ENCODE measurements at places on chromosomes 4 and X.
A peak's percentile ranks its signal among the peaks of the same experiment; 100 is the strongest.

GRCh38 chr4:83392562-83392961, 57.9 kb upstream of the HPSE start:
- no peak for DNase-seq

DNA sequence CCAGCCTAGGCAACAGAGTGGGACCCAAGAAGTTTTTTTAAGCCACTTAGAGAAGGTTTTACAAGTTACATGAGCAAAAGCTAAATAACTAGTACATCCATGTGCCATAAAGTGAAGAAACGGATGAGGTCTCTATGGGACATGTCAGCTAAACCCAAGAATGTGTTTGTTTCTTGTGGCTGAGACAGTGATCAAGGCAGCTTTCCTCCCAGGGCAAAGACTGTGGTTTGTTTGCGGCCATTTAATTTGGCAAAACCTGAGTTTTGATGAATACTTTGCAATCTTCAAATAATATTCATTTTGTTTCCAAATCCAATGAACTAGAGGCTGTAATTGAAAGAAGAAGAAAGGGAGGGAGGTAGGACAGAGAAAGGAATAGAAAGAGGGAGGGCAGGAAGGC, 44.9 kb upstream of the SLC2A9 start:
- DNase-seq, result no peak

- no peak for DNase-seq
Measured at GRCh38 chr4:152680988-152681603, 1.3 kb upstream of the TMEM154 start.

- no peak for DNase-seq
Measured at GRCh38 chr4:7381890-7382633, 52.7 kb downstream of the PSAPL1 start.

DNA sequence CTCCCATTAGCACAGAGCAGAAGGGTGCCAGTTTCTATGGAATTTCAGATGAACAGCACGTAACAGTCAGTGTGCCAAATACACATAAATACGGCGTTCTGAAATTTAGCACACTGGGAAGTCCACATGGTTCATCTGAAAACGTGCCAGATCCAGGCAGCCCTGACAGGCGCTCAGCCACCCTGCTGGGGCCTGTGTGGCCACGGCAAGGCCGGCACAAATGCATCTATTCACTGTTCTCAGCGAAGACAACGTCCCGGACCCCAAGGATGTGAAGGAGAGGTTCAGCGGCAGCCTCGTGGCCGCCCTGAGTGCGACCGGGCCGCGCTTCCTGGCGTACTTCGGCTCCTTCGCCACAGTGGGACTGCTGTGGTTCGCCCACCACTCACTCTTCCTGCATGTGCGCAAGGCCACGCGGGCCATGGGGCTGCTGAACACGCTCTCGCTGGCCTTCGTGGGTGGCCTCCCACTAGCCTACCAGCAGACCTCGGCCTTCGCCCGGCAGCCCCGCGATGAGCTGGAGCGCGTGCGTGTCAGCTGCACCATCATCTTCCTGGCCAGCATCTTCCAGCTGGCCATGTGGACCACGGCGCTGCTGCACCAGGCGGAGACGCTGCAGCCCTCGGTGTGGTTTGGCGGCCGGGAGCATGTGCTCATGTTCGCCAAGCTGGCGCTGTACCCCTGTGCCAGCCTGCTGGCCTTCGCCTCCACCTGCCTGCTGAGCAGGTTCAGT, 15.6 kb downstream of the DGKQ start:
- no peak for DNase-seq

DNA sequence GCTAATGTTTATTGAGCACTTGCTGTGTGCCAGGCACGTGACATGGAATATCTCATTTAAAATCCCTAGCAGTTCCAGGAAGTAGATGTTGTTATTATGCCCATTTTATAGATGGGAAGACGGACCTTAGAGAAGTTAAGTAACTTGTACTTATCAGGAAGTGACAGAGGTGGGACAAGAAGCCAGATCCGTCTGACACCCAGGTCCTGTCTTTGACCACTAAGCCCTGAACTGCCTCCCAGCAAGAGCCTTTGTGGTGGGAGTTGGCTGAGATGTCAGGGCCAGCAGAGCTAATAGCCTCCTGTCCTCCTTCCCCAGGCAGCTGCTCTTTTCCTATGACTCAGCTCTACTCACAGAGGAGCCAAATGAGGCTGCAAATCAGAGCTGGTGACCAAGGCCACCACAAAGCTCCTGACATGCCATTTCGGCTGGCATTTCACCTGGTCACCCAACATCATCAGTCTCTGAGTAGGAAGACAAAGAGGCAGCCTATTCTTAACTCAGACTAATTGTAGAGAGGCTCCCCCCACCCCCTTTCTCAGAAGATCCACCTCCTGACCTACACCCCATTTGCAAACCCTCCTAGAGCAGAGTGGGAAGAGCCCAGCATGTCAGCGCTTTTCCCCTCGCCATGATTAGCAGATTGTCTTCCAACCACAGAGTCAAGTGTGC, 175.1 kb upstream of the KIT start:
- no peak for DNase-seq

GRCh38 chrX:48683411-48683982, at the start of gene WAS:
TSS of gene WAS (plus strand) at chrX:48683799. CDS start at chrX:48683854, 55 bp downstream.
- DNase-seq, result peak; percentile 95

DNA sequence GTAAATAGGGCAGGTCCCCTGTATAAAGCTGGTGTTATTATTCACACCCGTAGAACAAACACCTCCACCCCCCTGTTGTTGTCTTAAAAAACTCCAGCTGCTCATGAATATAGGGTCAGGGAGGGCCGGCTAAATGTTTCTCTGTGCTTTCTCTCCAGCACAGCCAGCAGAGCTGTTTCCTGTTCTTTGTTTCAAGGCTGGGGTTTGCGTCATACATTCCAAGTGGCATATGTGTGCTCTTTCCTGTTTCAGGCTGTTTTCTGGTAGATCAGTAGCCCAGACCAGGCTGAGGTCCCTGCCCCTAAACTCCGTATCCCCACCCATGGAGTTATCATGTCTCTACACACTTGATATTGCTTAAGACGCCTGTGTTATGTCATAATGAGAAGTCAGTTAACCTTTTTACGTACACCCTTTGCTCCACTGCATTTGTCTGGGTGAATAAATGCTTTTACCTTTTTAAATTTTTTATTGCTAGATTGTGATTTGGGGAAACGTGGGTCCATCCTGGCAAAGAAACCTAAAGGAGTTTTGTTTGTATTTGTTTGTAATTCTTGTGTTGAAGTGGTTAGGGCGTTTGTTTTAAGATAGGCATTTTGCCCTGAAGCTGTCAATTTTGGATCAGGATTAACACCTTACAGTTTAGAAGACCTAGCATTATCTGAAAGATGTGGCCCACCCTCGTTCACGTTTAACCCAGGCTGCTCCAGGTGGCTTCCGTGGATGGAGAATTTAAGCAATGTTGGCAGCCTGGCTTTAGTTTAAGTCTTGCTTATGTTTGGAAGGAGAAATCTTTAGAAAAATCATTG, 3.3 kb downstream of the KLF3 start:
- DNase-seq, result peak; percentile 95

GRCh38 chr4:161252520-161253141, 911.2 kb downstream of the FSTL5 start:
- peak; percentile 54 for DNase-seq

DNA sequence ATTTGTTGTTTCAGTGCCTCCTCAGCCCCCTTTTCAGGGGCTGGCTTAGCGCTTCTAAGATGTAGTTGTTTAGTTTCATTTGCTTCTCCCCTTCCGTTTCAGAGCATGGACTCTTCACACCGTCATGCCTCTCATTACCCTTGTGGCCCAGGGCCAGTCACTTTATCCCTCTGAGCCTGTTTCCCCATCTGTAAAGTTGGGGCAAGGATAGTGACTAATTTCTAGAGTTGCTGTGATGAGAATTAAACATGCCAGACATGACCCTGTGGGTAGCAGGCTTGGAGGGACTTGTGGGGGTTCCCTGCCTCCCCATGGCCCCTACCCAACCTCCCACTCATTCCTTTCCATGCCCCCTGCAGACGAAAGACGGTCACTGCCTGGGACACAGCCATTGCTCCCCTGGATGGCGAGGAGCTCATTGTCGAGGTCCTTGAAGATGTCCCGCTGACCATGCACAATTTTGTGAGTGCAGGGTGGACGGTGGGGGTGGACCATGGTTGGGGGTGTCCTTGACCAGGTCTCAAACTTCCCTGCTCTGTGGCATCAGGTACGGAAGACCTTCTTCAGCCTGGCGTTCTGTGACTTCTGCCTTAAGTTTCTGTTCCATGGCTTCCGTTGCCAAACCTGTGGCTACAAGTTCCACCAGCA, 3.6 kb downstream of the ARAF start:
- no peak for DNase-seq

- no peak for DNase-seq
Measured at GRCh38 chr4:17033025-17033767, 134.8 kb upstream of the LDB2 start.

- DNase-seq, result peak; percentile 12
Measured at GRCh38 chr4:116878280-116878679, 207.1 kb downstream of the TRAM1L1 start.

DNA sequence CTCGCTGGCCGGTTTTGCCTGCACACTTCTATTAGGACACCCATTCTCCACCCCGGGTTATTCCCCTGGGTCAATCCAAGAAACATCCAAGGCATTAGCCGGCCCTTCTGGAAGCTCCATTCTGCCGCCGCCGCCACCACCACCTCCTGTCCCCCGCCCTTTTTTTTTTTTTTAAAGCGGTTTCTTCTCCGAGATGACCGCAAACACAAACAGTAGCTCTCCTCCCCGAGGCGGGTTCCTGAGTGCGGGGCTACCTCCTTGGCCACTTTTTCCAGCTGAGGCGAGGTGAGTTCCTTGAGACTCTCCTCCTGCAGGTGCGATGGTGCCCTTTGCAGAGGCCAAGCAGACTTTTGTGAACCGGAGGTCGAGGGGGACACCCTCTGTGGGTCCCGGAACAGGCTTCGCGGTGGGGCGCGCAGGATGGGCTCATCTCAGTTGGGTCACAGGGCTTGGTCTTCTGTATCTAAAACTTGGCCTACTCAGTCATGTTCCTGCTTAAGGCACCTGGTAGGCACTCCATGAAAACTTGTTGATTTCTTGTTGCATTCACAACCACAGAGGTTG, 930 bp downstream of the NWD2 start:
- no peak for DNase-seq

GRCh38 chr4:143616771-143617170, 83.7 kb downstream of the FREM3 start:
- DNase-seq, result peak; percentile 50

GRCh38 chr4:146577111-146577510, 55.4 kb upstream of the SLC10A7 start:
- no peak for DNase-seq

- DNase-seq, result no peak
Measured at GRCh38 chr4:2269206-2269531, 7.3 kb upstream of the MXD4 start.
